ENCODE measurements at places on chromosomes 3 and 15. TPM values are rescaled to one million over a fixed set of nuclear protein-coding genes. Genes with fewer than 3 reads are reported as not detected.

MGLL gene
- 18.7 TPM for total RNA-seq

PLSCR2 gene
- not detected for total RNA-seq

ZNF385D gene
- 0.08 TPM for total RNA-seq

LRRC31 gene
- total RNA-seq = not detected

TNFSF10 gene
- total RNA-seq = 1.4 TPM

TM6SF1 gene
- 3.3 TPM for total RNA-seq

ST8SIA2 gene
- not detected for total RNA-seq
